ENCODE measurements at places on chromosomes 7 and 10.

DNA sequence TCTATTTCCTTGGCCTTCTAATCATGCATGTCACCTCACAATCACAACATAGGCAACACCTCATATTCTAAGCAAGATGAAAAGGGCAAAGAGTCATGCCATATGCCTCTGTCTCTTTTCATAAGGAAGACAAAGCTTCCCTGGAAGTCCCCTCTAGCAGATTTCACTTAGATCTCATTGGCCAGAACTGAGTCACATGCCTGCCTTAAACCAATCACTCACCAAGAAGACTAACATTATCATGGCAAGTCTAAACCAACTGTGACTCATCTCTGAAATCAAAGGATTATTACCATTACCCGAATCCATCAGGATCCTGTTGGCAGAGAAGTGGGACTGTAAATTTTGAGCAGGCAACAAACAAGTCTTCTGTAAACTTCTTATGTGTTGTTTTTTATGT lies 27.8 kb downstream of the CAV1 start:
- DNase-seq = no peak

DNA sequence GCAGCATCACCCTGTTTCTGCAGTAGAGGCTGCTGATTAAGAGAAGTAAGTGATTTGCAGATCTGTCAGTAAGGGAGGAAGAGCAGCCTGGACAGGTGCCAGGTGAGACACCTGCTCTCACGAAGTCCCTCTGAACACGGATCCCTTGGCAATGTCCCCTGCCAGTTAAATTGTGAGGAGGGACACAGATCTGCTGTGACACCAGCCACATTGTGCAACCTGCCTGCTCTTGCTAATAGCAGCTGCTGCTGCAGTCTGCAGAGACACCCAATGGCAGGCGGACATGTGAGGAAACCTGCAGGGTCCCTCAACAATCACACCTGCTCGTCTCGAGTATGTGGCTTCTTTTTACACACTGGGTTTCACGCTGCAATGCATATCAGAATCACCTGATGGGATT lies 31.9 kb downstream of the ANXA11 start:
- no peak for DNase-seq

- no peak for DNase-seq
These were observed 110.2 kb downstream of the CPXM2 start for GRCh38 chr10:123781324-123781900.

- DNase-seq = no peak
These were observed 103.7 kb downstream of the TRIM24 start for GRCh38 chr7:138563808-138564207.

DNA sequence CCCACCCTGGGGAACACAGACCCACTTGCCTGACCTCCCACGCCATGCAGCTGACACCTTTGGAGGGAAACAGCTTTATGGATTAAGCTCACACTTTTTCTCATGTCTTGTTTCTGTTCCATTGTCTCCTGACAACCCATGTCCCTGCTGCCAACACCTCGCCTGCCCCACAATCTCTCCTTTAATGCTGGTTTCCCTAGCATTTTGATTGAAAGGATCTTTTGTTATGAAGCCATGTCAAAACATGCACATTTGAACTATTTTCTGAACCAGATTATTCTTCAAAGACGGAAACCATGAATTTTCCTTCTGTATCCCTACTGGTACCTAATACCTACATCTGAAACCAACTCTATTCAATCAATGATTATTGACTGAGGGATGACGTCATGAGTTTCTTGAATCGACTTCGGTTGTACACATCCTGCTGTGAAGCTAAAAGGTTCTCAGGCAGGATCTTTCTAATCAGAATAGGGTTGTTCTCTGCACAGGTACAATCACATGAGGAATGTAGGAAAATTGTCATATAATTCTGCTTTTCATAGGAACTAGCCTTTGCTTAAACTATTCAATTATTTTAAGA lies 106.2 kb upstream of the NEBL start:
- no peak for DNase-seq

DNA sequence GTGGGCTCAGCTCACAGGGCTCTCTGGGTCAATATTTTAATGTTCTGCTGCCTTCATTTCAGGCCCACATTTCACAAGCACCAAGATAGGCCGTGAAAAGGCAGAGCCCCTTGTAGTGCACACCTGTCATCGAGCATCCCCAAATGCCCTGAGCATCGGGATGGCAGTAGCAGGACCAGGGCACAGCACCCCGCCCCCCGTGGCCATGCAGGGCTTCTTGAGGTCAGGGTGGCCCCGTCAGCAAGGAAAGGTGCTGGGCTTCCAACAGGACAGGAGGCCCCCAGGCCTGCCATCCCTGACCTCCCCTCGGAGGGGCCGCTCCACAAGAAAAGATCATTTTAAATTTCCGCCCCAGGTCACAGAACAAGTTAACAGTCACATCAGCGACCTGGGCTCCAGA lies 2.9 kb upstream of the CNPY1 start:
- DNase-seq = no peak

DNA sequence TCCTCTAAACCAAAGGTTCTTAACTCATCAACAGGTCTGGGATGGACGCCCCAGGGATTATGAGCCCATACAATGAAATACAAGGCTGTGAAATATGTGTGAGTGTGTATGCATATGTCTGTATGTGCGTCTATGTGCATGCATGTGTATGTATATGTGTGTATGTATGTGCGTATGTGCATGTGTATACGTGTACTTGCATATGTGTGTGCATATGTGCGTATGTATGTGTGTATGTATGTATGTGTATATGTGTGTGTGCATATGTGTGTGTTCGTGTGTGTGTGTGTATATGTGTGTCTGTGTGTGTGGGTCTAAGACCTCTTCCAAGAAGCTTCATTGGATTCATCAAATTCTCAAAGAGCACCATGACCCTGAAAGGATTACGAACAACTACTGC lies 112.3 kb downstream of the SFMBT2 start:
- no peak for DNase-seq

- no peak for DNase-seq
These were observed 24.9 kb downstream of the POLR3A start for GRCh38 chr10:78004215-78005026.

DNA sequence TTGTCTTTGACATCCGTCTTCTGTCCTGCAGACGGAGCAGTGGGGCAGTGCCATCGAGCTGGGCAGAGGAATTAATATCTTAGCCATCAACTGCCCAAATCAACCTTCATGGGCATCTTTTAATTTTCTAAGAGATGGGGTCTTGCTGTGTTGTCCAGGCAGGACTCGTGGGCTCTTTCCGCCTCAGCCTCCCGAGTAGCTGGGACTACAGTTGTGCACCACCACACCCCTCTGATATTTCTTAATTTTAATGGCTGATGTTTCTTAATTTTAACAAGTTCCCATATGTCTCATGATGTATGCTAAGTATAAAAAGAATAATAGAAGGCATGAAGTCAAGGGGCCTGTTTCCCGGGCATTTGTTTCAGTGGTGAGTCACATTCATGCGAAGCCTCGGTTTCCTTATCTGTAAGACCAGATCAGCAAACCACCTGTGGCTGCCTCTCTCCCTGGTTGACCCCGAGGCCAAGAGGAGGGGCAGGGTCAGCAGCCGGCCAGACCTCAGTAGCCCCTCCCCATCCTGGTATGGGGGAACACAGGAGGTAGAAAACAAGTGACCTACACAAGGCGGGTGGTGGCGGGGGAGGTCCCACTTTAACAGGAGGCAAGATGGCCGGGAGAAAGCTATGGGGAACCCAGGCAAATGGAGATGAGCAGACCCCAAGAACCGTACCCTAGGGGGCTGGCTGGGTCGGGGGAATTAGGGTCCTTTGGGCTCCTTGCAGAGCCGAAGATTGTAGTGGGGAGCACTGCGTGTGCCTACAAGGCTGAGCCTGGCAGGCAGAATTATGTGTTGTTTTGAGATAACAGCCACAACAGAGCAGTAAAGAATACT lies 85.5 kb downstream of the CUX1 start:
- no peak for DNase-seq

DNA sequence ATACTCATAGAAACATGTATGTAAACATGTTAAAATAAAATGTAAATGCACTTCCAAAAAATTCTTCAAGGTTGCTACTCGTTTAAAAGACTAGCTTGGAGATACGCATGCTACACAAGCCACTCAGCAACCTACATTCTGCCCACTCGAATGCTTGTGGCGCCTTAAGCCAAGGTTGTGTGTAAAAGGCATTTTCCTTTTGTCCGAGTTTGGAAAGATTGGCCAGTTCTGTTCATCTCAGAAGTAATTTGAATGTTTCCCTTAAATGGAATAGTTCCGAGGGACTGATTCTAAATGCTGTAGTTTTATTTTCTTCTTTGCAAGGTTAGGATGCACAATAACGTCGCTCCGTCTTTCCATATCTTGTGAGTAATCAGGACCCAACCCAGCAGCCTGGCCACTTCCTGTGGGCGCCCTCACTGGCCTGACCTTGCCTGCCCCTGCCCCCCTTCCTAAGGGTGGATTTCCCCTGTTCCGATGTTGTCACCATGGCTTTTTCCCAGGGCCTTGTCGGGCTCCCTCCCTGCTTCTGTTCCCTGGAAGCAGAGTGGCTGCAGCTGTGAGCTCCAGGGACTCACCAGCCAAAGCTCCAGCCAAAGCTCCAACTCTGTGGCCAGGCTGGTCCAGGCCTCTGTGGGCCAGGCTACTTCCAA lies 70.6 kb downstream of the PTPRE start:
- DNase-seq = no peak

DNA sequence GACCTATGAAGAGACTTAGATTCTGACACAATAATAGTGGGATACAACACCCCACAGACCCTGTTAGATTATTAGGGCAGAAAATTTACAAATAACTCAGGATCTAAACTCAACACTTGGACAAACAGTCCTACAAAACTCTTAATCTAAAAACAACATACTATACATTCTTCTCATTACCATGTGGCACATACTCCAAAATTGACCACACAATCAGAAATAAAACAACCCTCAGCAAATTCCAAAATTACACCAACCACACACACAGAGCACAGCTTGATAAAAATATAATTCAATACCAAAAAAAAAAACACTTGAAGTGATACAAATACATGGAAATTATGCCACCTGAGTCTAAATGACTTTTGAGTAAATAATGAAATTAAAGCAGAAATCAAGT lies 7.8 kb downstream of the ZNF680 start:
- DNase-seq = no peak

GRCh38 chr10:120749072-120749471 lies 102.1 kb upstream of the WDR11 start:
- no peak for DNase-seq

DNA sequence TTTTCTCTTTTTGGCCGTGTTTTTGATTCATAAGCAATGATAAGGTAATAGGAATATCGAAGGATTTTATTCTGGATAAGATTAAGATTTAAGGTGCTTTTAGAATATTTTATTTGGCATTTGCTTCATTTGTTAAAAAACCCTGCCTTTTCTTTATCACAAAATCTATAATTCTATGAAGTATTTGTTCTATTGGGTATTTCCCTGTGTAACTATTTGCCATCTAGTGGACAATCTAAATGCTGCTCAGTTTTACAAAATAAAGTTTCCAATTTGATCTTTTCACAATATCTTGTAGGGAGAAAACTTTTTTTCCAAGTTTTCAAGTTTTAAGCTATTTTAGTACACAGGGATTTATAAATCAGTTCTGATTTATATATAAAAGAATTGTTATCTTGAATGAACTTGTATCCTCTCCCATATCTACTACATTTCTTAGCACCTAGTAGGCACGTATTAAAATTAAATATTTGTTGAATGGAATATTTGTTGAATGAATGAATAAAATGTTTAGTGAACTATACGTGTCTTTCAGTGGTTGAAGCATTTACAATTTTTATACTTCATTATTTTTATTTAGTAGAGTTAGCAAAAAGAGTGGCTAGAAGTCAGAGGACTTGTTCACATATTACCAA lies 26.5 kb downstream of the ANKRD7 start:
- DNase-seq = no peak

DNA sequence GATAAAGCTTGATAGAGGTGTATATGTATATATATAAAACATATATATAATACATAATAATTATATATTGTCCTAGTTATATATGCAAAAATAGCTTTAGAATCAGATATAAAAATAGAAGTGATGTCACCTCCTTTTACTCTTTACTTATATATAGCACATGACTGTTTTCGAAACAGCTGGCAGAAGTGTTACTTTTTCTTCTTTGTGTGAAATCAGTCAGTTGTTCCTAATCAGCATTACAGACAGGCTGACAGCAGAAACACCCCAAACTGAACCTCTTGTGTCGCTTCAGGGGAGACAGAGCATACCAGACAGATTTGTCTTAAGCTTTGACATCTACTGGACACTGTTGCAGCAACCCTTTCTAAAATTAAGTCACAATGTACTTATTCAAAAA lies 684.9 kb upstream of the CELF2 start:
- DNase-seq = no peak

GRCh38 chr10:72935361-72935760 lies 19.2 kb downstream of the PLA2G12B start:
- no peak for DNase-seq

GRCh38 chr10:112855134-112855533 lies 94.9 kb upstream of the TCF7L2 start:
- DNase-seq = no peak

- DNase-seq = peak; percentile 47
These were observed 14.1 kb downstream of the TMEM72 start for GRCh38 chr10:44925224-44925623.

DNA sequence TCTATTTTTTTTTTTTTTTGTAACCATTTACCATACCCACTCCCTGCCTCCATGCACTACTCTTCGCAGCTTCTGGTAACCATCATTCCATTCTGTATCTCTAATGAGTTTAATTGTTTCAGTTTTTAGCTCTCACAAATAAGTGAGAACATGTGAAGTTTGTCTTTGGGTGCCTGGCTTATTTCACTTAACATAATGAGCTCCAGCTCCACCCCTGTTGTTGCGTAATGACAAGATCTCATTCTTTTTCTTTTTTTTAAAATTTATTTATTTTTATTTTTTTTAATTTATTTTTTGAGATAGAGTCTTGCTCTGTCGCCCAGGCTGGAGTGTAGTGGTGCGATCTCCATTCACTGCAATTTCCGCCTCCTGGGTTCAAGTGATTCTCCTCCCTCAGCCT lies 142.3 kb upstream of the PCLO start:
- no peak for DNase-seq

DNA sequence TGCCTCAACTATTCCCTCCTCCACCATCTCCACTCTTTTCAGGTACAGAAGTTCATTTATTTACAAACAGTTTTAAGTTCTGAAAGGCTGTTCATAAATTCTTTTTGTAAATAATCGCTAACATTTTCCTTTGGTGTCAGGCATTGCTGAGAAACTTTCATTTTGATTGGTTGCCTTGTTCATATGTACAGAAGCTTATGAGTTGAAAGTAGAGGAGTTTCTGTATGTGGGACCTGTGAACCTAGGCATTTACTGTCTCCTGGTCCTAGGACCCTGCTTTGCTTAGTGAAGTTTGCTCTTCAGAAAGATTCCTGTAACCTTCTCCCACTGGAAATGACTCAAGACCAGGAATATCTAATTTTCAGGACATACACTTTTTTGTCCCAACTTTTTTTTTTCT lies 30.4 kb downstream of the CCSER2 start:
- no peak for DNase-seq

DNA sequence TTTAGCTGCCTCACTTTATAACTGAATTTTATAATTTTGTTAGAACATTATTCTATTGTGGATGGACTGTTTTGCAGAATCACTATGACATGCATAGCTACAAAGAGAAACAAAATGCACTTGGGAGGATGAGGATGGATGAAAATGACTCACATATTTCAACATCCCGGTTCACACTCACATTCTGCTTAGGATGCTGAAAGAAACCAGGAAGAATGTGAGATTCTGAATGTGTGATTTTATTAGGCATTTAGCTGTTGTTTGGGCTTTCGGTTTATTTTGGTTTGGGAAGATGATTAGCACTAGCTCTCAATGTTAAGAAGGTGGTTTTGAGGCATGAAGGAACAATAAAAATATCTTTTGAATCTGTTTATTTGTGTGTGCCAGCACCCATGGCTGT lies 235.5 kb downstream of the SEMA3E start:
- no peak for DNase-seq
